ENCODE measurements at places on chromosomes 2 and 18.

GRCh38 chr18:24080861-24081260 is 58.0 kb upstream of the CABYR start:
- DNase-seq, result no peak

DNA sequence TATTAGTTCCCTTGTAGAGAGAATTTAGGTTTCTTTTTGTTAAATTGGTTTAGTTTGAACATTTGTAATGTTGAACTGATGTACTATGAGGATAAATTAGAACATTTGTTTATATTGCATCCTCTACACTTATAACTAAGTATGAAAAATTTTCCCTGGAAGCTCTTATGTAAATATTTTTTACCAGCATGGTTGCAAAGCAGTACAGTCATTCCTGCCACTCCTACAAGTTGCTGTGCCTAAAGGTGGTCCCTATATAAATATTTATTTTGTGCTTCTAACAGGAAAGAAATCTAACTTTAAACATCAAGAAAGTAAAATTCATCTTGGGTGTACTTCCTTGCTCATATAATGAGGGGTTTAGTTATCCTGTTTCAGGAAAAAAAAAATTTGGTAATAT is 14.2 kb downstream of the TWSG1 start:
- no peak for DNase-seq

DNA sequence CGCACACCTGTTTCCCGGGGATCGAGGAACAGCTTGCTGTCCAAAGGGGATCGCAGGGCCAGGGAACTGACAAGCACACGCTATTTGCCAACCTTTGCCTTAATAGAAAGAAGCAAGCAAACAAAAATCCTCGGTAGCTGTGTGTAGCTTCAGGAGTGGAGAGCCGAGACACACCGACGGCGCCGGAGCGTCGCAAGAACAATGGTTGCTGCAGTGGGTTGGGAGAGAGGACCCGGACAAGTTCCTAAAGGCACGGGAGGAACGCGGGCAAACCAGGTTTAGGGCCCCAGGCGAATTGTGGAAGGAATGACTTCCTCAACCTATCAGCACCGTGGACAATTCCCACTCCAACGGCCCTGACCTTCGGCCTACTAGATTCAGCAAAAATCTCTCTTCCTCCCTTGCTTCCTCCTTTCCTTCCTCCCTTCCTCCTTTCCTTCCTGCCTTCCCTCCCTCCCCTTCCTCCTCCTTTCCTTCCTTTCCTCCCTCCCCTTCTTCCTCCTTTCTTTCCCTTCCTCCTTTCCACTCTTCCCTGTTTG is 4.9 kb upstream of the NEUROD1 start:
- no peak for DNase-seq

DNA sequence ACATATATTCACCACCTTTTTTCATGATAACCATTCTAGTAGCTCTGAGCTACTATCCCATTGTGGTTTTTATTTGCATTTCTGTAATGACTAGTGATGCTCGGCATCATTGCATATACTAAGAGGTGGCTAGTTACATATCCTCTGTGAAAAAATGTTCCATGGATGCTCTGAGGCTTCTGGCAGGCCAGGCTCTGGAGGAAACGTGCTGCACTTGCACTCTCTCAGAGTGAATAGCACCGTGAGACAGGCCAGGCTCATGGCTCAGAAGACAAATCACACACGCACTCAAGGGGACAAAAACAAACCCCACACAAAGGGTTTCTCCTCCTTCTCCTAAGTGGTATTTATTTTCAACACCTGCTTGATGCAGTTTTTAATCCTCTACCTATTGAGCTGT is 1085.3 kb upstream of the CNTNAP5 start:
- DNase-seq, result no peak

GRCh38 chr2:146821836-146822316 is 1023.0 kb upstream of the ACVR2A start:
- no peak for DNase-seq

- DNase-seq, result no peak
Observed at GRCh38 chr2:173392731-173393130, 38.1 kb downstream of the CDCA7 start.

DNA sequence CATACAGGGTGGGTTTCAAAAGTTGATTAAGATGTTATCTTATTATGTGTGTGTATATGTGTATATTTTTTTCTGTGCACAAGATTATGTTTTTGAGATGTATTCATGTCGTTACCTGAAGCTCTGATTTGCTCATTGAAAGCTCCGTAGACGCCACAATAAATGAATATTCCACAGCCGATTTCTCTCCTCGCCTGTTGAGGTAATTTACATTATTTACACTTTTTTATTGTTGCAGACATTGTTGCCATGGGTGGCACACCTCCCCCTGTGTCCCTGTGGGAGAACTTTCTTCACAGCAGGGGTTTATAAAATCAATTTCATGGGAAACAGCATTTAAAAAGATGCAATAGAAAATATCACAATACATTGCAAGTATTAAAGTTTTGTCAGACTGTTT is 100.6 kb downstream of the GLI2 start:
- no peak for DNase-seq

GRCh38 chr2:204611764-204612163 is 66.5 kb downstream of the PARD3B start:
- no peak for DNase-seq

- DNase-seq, result no peak
Observed at GRCh38 chr18:21571772-21572171, 28.7 kb downstream of the ESCO1 start.

DNA sequence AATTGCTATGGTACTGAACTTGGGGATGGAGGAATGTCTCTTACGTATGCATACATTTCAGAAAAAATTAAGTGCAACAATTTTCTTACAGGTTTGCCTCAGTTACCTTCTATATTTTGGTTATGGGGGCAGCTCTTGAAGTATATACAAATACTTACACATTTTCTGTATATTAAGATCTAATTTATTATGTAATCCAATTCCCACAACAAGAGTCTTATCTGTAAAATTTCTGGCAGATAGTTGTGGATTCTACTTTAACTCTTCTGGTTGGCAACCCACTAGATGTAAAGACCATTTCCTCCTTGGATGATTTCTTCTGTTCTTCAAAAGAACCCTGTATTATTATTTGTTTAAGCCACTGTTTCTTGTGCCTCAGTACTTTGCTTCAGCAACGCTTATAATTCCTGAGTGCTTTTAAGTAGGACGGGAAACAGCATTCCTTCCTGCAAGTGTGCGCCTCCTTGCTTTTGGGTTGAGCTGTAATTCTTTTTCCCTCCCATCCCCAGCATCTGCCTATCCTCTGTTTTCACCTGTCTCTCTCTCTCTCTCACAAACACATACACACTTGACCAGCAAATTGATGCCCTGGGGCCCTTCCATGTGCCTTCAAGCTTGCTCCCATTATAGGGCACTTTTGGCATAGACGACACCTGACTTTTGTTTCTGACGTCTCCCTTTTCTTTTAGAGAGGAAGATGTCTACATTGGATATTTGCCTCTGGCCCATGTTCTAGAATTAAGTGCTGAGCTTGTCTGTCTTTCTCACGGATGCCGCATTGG is 61.4 kb downstream of the ACSL3 start:
- no peak for DNase-seq

DNA sequence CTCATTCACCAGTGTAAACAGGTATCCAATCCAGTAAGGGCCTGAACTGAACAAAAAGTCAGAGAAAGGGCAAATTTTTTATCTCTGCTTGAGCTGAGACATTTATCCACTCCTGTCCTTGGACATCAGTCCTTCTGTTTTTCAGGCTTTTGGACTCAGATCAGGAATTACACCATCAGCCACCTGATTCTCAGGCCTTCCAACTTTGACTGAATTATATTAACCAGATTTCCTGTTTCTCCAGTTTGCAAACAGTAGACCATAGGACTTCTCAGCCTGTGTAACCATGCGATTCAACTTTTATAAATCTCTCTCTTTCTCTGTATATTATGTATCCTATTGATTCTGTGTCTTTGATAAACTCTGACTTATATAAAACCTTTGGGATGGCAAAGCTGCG is 289.3 kb upstream of the CDH2 start:
- no peak for DNase-seq

- DNase-seq, result no peak
Observed at GRCh38 chr2:3292416-3292815, 85.2 kb downstream of the EIPR1 start.

- DNase-seq, result no peak
Observed at GRCh38 chr2:219122202-219122980, 38.2 kb downstream of the NHEJ1 start.

GRCh38 chr2:147989809-147990403 is 30.6 kb downstream of the ORC4 start:
- DNase-seq, result peak; percentile 72

DNA sequence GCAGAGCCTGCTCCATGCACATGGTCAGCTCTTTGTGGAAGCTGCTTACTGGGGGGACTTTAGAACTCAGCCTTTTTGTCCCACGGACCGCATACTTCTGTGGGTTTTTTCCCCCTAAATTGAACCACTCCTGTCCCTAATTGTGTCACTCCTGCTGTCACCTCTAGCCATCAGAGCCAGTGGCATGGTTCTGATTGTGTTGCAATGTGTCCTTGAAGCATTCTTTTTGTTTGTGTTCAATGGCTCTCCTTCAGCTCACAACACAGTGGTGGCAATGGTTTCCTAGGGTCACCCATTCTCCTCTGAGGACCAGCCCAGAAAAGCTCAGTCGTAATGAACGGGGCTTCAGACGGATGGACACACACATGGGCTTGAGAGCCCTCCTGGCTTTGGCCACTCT is 35.4 kb downstream of the CDCA7 start:
- no peak for DNase-seq

- no peak for DNase-seq
Observed at GRCh38 chr18:9494778-9495331, 19.5 kb downstream of the RALBP1 start.

DNA sequence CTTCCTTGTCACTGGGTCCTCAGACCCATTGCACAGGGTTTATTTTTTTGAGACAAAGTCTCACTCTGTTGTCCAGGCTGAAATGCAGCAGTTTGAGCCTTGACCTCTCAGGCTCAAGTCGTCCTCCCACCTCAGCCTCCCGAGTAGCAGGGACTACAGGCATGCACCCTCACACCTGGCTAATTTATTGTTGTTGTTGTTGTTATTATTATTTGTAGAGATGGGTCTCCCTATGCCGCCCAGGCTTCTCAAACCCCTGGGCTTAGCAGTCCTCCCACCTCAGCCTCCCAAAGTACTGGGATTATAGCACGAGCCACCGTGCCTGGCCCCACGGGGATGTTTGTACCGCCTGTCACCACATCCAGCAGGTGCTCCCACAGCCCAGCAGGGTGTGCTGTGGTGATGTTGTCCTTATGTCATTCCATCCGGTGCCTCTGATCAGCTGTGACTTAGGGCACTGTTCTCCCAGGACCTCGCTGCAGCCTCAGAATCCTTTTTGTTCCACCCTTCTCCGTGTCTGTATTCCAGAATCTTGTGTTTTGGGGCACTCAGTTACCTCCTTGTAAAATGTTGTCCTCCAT is 182.3 kb downstream of the INO80D start:
- peak; percentile 30 for DNase-seq

DNA sequence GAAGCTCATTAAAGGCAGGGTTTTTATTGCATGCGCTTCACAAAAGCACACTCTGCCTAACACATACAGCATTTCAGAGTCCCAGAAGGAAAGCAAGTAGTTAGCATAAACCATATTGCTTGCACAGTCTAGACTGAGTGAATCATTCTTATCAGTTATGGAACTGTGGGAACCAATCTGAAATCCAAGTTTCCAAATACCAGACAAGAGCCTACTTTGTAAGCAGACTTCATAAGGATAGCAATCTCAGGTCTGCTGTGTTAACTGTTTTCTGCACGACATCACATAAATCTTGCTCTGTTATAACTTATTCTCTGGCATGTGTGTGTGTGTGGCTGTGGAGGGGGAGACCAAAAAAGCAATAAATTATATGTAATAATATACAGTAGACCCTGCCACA is 608.1 kb upstream of the REG3G start:
- no peak for DNase-seq

All from AML-193 (cell line).